ENCODE measurements at places on chromosomes 1 and 21.

GRCh38 chr21:15534450-15534886 lies 195.3 kb upstream of the USP25 start:
- no peak for DNase-seq

- DNase-seq, result no peak
Observed at GRCh38 chr1:23568608-23569383, 9.5 kb upstream of the ID3 start.

DNA sequence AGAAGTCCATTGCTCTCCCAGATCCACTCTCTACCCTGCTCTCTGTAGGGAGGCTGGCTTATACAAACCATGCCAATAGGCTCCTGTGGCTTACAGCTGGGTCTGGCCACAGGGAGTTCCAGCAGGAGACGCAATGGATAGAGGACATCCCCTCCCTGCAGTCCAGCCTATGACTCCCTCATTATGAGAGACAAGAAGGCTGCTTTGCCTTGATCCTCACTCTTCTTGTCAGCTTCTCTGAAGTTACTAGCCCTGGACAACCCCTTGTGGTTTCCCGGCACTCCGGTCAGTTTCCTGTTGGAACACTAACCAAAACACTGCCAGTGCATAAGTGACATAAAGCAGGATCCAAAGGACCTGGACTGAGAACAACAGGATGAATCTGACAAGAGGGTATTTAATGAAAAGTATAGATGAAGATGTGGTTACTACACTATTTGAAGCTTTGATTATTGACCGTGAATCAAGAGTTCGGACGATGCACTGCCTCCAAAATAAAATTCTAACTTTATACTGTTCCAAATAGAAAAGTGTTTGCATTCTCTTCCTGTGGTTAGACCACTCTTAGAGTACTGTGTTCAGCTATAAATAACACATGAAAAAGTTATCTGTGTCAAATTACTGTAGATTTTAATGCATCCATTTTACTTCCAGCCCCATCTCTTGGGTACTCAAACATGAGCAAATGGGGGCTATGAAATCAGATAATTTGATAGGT lies 32.7 kb upstream of the ZNF326 start:
- DNase-seq, result no peak

GRCh38 chr1:24984800-24985522 lies 54.9 kb upstream of the RUNX3 start:
- no peak for DNase-seq

DNA sequence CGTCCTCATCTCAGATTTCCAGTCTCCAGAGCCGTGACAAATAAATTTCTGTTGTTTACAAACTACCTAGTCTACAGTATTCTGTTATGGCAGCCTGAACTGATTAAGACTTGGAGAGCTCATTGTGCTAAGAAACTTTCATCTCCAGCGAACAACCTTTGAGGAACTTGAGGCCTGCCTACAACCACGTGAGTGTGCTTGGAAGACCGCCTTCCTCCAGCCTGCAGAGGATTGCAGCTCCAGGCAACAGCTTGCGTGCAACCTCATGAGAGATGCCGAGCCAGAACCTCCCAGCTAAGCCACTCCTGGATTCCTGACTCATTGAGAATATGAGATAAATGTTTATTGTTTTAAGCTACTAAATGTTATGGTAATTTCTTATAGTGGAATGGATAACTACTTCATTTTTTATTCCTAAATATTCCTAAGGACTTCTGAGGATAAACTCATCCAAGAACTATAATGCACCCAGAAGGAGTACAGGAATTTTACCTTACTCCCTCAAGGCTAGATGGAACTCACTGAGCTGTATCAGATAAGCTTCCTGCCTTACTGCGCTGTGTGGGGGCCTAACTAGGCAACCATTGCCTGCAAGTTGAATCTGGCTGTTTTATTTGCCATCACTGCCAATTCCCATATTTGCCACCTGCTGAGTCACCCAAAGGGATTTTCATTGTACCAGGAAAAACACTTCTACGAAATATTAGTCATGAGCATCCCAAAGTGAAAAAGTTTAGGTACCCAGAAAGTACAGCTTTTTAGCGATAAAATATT lies 17.6 kb downstream of the FAM177B start:
- peak; percentile 22 for DNase-seq

DNA sequence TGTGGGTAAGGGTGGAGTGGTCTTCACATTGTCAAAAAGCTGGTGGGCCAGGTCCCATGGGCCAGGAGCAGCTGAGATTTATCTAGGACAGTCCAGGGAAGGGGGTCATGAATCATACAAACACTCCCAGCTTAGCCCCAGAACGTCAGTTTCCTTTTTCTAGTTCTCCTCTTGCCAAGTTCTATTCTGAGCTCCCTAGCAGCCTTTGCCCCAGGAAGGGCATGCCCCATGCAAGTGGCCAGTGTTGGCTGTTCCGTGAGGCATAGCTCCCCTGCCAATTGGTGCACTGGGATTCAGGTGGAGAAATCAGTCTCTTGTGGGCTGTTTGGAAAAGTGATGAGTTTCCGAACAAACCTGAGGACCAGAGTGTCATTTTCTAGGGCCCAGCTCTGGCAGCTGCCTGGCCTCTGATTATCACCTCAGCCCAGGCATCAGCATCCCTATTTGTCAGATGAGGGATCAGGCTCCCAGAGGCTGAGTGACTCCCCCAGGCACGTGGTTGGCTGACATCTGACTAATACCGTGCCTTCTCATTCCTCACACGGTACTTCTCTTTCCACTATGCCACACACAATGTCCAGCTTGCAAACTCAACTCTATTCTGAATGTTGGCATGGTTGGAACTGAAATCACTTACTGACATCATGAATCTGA lies 14.2 kb upstream of the MYOM3 start:
- DNase-seq, result peak; percentile 6

GRCh38 chr1:6634371-6635052 lies 9.8 kb downstream of the THAP3 start:
- no peak for DNase-seq

DNA sequence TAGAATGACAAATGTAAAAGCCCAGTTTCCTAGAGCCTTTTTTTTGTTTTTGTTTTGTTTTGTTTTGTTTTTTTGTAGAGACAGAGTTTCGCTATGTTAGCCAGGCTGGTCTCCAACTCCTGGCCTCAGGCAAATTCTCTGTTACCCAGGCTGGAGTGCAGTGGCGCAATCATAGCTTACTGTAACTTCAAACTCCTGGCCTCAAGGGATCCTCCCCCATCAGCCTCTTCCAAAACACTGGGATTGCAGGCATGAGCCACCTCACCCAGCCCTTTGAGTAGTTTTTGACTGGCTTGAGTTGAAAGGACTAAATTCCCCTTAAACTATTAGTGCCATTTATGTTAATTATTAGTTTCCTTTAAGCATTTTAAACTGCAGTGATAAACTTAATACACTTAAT lies 28.8 kb upstream of the ZBTB18 start:
- no peak for DNase-seq

- peak; percentile 51 for DNase-seq
Observed at GRCh38 chr21:33198346-33199099, 31.2 kb upstream of the IFNAR2 start.

DNA sequence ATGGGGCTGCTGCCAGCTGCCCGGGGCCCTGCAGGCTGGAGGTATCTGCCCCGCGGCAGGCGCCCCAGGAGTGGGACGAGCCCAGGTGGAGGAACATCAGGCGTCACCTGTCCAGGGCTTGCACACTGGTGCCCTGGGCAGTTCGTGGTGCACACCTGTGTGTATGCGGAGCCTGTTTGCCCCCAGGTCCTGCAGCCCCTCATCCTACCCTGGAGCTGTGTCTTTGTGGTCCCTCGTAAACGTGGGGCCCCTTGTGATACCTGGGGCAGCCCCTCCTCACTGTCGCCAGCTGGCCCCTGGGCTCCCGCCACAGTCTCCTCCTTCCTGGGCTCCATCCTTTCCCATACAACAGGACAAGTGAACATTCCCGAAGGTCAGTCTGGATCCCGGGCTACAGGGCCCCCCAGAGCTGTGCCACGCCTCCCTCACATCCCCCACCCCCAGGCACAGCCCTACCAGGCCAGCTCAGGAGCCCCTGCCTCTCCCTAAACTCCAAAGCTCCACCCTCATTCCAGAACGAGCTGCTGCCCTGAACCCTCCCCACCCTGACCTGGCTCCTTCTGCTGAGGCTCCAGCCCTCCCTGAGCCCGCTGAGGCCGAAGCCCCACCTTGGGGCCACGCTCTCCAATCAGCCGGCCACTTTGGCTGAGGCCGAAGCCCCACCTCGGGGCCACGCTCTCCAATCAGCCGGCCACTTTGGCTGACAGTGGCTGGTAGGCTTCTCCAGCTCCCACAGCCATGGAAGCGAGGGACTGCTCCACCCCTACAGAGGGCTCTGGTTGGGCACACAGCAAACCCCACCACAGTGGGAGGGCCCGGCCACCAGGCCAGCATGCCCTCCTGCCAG lies 42.6 kb downstream of the UBE2G2 start:
- DNase-seq, result no peak

Measured in C1 segment of cervical spinal cord (tissue), 14 donors.